GM19239 (cell line): ENCODE measurements at places on chromosomes 11 and 22.
A peak's percentile ranks its signal among the peaks of the same experiment; 100 is the strongest.

DNA sequence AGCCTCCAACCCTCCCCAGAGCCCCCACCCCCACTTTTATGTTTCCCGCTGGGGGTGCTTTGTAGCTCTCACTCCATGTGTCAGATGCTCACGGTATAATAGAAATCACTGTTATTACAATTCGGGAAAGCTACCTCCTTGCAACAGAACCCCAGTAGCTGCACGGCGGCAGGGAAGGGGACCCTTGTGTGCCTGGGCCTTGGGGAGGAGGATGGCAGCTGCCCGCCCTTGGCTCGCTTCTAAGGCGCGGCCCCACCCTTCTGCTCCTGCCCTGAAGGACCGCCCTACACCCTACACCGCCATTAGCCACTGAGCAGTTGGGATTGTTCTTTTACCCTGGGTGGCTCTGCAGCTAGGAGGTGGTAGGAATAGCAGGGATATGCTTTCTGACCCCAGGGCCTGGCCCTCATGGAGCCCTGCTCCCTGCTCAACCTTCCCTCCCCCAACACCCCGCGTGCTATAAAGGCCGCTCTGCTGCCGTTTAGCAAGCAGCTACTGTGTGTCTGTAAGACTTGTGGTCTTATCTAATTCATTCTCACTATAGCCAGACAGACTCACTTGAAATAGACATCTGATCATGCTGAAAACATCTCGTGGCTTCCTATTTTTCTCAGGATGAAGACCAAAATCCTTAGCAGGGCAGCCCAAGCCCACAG, 219.7 kb downstream of the CEP164 start:
- DNase-seq, result no peak

DNA sequence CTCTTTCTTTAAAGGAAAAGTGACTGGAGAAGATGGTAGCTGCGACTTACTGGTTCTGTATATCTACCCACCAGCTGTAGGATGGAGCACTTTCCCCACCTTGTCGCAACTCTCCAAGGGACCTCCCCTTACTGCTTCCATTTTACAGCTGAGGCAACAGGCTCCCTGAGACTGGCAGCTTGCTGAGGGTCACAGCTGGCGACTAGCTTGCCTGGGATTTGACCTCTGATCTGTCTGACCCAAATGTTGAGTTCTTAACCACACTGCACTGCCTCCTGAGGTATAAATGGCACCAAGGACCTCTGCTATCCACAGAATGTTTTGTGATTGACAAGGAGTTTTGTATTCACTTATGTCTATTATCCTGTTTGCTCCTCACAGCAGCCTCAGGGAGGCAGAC, 115.0 kb upstream of the NNMT start:
- no peak for DNase-seq

- no peak for DNase-seq
These were observed 13.9 kb downstream of the SLC25A17 start for GRCh38 chr22:40805239-40805638.

DNA sequence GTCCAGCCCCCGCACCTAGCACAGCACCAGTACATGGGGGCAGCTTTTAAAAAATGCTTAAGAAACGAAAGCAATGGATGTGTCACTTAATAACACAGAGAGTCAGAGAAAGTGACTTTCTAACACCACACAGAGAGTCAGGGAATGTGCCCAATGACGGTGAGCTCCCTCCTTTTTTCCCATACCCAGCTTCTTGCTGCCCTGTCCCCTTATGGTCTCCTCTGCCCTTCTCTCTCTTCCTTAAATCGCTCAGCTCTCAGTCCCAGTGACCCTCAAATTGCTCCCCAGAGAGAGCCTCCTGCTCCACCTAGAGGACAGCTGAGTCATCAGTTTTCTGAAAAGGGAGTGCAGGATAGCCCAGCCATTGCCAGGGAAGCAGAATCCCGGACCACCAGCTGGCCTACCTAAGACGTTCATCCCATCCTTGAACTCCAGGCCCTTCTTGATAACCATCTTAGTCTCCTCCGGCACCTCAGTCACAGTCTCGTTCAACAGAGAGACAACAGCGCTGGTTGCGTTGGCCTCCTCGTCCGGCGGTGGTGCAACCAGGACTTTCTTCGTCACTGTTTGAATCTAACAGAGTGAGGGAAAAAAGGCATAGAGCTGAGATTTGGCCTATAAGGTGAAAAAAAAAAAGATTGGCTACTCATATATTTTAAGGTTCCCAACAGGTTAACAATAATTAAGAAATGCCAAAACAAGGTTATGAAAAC, 113.5 kb downstream of the SLC1A2 start:
- peak; percentile 36 for DNase-seq

GRCh38 chr11:120807414-120808150, 216.3 kb upstream of the TBCEL start:
- DNase-seq, result no peak

DNA sequence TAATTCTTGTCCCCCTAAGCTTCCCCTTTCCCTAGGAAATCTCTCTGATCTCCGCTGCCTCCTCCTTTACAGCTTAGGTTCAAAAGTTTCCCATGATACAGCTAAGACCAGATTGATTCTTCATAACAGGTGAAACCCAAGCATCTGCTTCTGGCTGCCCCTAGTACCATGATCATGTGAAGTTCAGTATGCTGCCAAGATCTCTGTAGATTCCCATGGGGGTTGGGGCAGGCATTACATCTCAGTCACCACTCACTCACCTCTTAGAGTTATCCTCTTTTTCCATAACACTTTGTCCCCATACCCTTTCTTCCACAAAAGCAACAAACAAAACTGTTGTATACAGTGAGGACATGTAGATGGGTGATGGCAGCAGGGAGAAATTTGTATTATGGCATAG, 44.0 kb downstream of the RRP8 start:
- no peak for DNase-seq

DNA sequence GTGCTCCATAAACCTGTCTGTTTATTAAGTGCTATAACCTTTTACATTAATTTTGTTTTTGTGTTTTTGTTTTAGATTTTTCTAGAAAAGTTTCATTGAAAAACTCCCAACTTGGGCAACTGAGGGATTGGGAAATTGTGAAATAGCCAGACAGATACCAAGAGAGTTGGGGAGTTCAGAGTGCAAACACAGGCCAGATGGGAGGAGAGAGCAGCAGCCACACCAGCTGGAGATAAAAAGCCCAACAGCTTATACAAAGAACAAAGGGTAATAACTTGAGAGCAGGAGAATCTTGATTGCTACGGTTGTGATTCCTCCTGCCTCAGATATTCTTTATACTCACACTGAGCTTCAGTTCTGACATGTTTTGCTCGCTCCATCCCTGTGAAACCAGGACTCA, 1642.2 kb downstream of the LRRC4C start:
- DNase-seq, result no peak

- no peak for DNase-seq
These were observed 33.6 kb upstream of the FIBIN start for GRCh38 chr11:26960281-26960680.

- DNase-seq, result no peak
These were observed 33.8 kb downstream of the SLC35F2 start for GRCh38 chr11:107824668-107825369.

GRCh38 chr11:69463181-69463994, 18.1 kb upstream of the LINC01488 start:
- DNase-seq, result no peak

- no peak for DNase-seq
These were observed 12.2 kb upstream of the IFITM3 start for GRCh38 chr11:332651-333480.

DNA sequence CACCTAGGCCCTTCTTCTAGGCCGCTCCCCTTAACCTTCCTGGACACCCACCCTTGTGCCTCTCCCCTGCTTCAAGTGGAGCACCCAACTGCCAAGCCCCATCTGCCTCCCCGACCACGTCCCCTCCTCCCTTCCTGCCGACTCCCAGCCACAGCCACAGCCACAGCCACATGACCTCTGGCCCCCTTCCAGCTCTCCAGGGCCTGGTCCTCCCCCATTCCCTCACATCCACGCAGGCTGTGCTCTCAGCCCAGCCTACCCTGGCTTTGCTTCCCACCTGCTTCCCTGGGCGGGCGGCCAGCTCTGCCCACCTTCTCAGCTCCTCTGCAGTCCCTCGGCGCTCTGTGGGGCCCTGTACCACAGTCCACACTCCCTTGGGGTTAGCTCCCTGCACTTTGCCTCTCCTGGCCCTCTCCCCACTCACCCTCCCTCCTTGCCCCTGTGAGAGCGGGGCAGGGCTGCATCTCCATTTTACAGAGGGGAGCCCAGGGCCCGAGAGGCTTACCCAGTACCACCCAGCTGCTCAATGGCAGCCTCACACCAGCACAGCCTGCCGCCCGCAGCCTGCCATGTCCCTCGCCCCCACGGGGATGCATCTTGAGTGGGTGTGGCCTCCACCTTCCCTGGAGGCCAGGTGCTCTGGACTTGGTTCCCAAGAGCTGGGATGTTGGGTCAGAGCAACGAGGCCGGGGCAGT, 20.3 kb downstream of the PARVG start:
- DNase-seq, result no peak

- DNase-seq, result no peak
These were observed 1364.0 kb downstream of the LRRC4C start for GRCh38 chr11:40095446-40095845.

DNA sequence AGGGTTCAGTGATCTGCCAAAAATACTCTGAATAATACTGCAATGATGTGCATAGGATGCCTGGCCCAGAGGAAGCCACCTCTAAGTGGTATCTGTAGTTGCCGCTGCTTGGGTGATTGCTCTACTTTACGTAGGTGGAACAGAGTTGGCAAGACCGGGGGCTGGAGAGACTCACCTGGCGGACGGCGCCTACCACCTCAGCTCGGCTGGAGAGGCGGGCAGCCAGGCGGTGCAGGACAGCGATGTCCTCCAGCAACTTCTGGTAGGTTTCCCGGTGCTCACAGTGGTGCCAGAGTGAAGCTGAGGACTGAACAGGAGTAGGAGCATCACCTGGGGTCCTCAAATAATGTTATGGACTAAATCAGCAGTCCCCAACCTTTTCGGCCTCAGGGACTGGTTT, 34.5 kb upstream of the LYVE1 start:
- no peak for DNase-seq

DNA sequence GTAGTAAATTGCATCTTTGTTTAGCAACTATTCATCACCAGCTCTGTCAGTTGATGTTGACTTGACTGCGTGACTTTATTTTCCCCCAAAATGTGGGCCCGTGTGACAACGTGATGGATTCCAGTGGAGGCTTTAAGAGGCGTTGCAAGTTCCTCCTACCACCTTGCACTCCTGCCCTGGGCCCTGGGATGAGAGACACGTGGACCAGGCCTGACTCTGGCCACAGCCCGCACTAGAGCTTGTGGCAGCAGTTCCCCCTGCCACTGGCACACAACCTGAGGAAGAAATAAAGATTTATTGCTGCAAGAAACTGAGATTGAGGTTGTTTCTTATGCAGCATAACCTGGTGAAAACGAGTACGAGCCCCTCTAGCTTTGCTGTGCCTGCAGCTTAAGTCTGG, 31.9 kb downstream of the RASD2 start:
- DNase-seq, result no peak

DNA sequence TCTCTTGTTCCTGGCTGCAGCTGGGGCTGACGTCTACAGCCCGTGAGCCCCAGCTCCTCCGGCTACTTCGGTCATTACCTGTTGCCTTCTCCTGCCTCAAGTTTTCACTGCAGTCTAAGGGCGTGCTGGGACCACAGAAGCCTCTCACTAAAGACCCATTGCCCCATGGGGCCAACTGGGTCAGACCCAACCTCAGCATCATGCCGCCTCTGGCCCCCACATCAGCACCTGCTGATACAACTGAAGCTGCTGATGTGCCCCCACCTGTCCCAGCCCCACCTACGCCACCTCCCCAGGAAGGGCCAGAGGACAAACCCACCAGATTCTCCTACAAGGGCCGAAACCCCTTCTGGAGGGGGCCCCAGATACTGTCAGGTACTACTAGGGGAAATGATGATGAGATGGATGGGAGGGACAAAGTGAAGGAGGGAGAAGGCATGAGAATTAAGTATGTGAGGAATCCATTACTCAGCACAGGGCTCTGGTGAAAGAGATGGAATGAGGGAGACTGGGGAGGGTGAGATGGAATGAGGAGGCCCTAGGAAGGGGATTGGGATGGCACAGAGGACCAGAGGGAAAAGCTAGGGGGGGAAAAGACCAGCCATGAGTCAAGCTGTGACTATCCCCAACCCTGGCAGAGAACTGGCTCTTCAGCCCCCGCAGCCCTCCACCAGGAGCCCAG, 5.1 kb downstream of the C11orf42 start:
- DNase-seq, result no peak

DNA sequence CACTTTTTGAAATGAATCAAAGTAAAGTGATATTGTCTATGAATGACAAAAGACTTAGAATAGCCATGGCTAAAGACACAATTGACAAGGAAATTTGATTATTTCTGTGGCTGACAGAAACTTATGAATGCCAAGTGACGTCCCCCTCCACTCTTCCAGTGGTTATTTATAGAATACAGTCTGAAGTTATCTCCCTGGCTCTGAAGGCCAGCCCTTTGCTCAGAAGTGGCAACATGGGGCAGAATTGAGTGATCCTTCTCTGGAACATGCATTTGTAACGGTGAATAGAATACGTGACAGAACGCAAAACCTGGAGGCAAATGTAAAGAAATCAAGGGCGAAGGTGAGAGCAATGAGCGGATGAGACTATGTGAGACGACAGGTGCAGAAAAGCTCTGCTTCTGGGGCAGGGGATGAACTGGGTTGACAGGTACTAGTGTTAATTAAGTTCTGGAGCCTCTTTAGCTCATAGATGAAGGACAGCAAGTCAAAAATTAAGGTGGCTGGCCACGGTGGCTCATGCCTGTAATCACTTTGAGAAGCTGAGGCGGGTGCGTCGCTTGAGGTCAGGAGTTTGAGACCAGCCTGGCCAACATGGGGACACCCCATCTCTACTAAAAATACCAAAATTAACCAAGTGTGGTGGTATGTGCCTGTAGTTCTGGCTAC, 585.7 kb upstream of the B3GAT1 start:
- no peak for DNase-seq

DNA sequence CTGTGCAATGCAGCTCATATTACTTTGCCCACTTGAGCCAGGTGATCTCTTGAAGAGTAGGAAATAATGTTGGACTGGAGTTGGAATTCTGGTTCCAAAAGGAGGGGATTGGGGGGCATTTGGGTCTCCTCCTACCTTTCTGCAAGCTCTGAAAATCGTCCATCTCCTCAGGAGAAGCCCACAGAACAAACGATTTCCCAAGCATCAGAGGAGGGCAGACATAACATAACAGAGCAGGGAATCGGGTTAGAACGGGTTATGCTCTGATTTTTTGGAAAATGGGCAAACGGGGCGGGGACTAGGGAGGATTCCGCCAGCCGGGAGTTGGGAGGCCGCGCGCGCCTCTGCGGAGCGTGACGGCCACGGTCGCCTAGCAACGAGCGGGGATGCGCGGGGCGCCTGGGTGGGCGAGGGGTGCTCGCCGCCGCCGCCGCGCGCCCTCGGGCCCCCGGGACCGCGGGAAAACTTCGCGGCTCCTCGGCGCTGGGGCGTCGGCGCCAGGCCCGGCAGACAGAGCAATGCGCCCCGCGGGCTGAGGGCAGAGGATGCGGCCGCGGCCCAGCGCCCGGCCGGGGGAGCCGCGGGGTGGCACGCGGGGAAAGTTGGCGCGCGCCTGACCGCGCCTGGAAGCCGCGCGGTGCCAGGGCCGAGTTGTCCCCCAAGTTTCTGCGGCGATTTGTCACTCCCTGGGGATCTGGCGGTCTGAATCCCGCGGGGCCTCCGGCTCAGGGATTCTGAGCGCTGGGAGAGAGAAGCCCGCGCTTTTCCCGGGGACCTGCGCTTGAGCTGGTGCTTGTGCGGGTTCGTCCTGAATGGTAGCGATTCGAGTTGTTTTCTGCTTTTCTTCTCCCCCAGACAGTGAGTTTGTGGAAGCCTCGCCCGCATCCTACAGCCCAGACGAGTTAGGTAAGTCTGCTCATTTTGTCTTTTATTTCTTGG, 27.8 kb upstream of the AMOTL1 start:
- no peak for DNase-seq
